Activated gamma-delta T cell treated with anti-CD3 and anti-CD28 coated beads, Interleukin-2, amount 50 U/mL, for 16 hours (primary cell): ENCODE measurements at places on chromosomes 3 and 15.

GRCh38 chr3:134949150-134949549, 154.1 kb downstream of the EPHB1 start:
- DNase-seq = no peak

- DNase-seq = no peak
These were observed 45.0 kb downstream of the RFTN1 start for GRCh38 chr3:16468336-16469098.

- no peak for DNase-seq
These were observed 21.4 kb downstream of the BTLA start for GRCh38 chr3:112477891-112478290.

GRCh38 chr3:191383124-191383523, 52.8 kb upstream of the UTS2B start:
- DNase-seq = no peak

- DNase-seq = no peak
These were observed 95.6 kb downstream of the CD200R1L start for GRCh38 chr3:112751061-112751460.

DNA sequence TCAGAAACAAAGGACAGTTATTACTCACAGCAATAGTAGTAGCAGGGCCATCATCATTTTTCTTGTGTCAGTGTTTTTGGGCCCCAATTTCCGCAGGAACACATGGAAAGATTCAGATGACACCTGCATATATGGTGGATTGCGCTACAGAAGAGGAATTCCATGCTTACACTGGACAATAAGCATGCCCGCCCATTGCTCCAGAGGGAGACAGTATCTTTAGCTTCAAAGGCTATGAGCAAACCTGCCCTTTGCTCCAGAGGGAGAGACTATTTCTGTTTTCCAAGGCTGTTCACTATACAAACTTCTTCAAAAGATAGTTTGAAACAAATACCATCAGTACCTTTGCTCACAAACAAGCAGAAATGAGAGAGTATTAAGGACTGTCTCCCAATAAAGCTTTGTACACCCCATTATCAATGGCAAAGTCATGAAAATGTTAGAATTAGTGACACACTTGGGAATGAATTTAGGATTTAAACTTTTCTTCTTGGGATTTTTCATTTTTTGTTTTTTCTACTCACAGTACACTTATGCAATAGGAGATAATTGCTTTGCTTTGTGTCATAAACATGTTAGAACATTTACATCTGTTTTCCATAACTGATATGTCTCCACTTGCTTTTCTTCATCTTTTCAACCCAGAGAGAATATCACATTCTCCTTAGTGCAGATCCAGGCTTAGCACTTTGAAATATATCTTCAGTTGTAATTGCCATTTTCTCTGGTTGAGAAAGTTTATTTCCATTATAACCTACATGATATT, 564.5 kb upstream of the ZNF717 start:
- no peak for DNase-seq

DNA sequence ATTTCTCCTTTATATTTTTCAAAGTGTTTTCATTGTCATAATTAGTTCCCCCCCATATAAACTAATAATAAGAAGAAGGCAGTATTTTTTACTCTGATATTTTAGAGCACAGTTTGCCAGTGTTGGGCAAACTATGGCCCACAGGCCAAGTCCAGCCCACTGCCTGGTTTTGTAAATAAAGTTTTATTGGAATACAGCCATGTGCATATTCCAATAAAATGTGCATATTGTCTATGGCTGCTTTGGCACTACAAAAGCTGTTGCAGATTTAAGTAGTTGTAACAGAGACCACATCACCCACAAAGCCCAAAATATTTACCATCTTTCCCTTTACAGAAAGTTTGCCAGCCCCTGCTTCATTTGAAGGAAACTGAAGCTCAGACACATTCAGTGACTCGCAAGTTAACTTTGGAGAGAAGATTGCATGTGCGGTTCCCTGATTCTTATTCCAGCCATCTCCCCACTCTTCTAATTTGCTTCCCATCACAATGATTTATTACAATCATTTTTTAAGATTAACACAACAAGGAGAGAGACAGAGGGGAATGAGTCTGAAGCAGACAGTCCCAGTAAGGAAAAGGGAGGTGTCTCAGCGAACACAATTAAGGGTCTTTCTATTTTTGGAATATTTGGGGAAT, 48.9 kb downstream of the RFTN1 start:
- no peak for DNase-seq

- no peak for DNase-seq
These were observed 107.0 kb downstream of the SHOX2 start for GRCh38 chr3:157999246-157999645.

- no peak for DNase-seq
These were observed 274.4 kb downstream of the TLE3 start for GRCh38 chr15:69823223-69823907.

DNA sequence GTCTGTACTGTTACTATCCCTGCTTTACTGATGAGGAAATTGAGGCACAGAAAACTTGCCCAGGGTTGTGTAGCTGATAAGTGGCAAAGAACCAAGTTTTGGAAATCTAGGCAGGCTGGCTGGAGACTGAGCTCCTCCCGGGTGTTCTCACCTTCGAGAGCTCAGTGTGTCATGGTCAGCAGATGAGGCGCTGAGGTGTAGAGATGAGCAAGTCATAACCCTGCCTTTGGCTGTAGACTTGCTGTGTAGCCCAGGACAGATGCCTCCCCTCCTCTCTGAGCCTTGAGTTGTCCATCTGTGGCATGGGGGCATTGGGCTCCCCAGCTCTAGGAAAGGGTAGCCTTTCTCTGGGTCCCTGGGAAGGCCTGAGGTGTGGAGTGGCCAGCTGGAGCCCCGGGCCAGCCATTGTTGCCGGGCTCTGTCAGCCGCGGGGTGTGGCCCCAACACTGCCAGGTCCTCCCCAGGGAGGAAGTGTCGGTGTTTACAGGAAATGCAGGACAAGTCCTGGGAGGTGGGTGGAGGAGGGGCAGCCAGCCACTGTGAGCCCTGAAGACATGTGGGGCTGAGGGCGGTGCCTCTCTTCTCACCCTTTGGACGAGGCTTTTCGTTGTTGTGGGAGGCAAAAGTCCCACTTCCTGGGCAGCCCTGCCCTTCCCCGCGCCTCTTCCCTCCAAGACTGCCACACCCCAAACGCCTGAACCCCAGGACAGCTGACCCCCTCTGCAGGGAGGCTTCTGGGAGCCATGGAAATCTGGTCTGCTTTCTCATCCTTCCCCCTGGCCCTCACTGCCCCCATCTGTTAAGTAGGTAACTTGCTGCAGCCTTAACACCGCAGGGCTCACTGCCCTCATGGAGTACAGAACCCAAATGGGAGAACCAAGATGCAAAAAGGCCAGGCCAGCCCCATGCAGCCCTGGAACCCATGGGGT, 29.1 kb downstream of the FGD5 start:
- no peak for DNase-seq

- no peak for DNase-seq
These were observed 6.0 kb downstream of the SLC6A1 start for GRCh38 chr3:10998542-10998941.

DNA sequence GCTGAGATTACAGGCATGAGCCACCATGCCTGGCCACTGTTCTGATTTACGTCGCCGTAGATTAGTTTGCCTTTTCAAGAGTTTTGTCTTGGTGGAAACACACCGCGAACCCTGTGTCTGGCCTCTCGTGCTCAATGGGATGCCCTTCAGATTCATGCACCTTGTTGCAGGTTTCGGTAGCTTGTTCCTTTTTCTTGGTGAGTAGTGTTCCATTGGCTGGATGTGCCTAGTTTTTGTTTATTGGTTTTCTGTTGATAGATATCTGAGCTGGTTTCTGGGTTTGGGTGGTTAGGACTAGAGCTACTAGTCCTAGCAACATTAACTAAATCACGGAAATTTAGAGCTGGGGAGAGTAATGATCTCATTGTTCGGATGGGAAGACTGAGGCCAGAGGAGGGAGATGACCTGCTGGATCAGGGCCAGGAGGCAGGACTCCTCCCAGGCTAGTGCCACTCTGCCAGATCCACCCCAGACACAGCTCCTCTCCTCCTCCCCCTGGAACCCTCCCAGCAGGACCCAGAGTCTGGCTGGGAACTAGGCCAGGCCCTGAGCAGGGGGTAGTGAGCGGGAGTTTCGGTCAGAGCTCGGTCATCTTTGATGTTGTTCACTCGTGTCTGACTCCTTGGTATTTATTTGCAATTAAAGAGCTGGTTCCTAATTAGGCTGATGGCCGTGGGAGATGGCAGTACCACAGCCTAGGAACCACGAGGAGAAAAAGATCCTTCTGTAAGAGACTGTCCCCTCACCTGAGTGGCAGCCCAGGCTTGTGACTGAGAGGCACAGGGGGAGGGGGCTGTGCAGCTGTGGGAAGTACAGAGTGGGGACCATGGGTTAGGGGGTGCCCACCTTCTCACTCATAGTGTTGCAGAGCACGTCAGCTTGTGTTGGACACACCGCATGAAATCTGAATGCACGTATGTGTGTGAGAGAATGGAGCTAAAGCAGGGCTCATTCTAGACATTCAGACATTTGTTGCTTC, 73.4 kb downstream of the SMAD6 start:
- no peak for DNase-seq

DNA sequence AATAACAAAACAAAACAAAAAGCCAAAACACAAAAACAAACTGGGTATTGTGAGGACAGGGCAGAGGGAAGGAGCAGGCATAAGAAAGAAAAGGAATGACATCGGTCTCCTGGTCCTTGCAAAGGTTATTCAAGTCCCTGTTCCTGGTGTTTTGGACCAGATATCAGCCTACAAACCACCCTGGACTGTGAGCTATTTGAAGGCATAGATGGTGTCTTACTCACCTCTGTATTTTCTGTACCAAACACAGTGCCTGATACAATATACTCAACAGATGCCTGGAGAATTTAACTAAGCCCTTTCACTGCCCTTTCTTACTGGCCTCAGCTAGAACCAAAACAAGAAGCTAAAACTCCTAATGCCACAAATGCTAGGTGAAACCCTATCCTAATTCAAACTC, 197.0 kb downstream of the TIGIT start:
- no peak for DNase-seq

GRCh38 chr3:46675843-46676567, 17.5 kb downstream of the ALS2CL start:
- no peak for DNase-seq

- DNase-seq = no peak
These were observed 240.0 kb downstream of the MBNL1 start for GRCh38 chr3:152508705-152509104.

GRCh38 chr15:99472416-99473145, 93.2 kb upstream of the MEF2A start:
- no peak for DNase-seq

DNA sequence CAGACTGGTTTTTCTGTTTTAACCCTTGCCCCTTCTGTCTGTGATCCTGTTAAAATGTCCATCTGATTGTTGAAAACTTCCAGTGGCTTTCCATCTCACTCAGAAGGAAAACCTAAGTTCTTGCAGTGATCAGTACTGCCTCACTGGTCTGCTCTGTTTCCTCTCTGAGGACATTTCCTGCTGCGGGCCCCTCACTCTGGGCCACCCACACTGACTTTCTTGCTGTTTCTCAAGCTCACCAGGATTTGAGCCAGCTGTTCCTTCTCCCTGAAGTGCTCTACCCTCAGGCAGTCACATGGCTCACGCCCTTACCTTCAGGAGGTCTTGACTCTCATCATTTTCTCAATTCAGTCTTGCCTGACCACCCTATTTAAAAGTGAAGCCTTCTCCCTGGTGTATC, 1.8 kb downstream of the GRK7 start:
- DNase-seq = no peak

GRCh38 chr3:22996920-22997571, 206.1 kb upstream of the UBE2E2 start:
- DNase-seq = no peak

DNA sequence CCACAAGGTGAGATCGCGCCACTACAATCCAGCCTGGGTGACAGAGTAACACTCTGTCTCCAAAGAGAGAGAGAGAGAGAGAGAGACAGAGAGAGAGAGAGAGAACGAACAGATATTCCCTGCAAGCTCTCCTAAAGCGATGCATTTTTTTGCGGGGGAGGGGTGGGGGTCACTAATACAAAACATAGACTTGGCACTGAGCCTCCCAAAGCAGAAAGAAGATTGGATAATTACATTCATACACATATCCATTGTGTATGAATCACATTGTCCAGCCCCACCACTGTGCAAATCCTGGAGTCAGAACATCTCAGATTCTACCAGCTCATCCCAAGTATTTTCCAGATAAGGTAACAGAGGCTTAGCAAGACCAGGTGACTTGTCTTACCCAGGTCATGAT, 459.9 kb downstream of the MAGI1 start:
- no peak for DNase-seq

GRCh38 chr15:99058421-99058870, 46.4 kb upstream of the SYNM start:
- DNase-seq = no peak

DNA sequence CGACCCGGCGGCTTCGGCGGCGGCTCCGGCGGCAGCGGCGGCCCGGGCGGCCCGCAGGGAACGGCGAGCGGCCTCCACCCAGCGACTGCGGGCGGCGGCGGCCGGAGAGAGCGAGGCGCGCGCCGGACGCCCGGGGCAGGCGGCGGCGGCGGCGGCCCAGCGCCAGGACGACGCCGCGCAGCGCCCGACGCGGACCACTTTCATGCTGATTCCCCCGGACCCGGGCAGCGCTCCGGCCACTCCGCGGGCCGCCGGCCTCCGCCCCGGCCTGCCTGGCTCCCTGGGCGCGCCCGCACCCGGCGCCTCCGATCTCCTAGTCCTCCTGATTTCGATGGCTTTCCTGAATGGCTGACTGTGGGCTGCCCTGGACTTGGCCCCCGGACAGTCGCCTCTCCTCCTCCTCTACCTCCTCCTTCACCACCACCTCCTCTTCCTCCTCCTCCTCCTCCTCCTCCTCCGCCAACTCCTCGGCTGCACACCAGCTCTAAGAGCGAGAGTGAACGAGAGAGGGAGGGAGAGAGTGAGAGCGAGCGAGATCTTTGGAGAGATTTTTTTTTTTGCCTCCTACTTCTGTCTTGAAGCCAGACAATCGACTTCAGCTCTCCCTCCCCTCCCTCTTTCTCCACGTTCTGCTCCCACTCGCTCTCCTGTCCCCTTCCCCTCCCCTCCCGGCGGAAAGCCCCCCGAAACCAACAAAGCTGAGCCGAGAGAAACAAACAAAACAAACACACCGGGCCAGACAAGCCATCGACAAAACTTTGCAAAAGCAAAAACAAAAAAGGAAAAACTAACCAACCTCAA, 844 bp downstream of the NR2F2 start:
- DNase-seq = no peak

- DNase-seq = no peak
These were observed 62.1 kb downstream of the RASGRF1 start for GRCh38 chr15:79028411-79028964.
